Stimulated activated CD8-positive, alpha-beta memory T cell treated with anti-CD3 and anti-CD28 coated beads, Interleukin-7, amount 100 ng/mL, for 1 hour (primary cell): ENCODE measurements at places on chromosomes 3 and 15.

GRCh38 chr3:187112934-187113793 lies 26.1 kb downstream of the RPL39L start:
- DNase-seq: no peak

DNA sequence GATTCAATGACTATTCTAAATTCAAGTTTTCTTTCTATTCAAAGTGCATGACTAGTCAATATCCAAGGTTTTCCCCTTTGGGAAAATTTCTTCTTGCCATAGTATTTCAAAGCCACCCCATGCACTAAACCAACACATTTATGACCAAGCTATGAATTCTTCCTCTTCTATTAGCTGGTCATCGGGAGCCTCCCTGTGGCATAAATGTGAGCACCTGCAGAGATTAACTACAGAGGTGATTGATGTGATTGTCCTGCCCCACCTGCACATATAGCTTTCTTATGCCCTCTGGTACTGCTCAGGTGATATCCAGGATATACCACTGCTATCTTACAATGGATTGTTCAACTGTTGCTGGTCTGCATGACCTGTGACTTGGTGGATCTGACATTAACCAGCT lies 694.9 kb downstream of the ZBBX start:
- no peak for DNase-seq

DNA sequence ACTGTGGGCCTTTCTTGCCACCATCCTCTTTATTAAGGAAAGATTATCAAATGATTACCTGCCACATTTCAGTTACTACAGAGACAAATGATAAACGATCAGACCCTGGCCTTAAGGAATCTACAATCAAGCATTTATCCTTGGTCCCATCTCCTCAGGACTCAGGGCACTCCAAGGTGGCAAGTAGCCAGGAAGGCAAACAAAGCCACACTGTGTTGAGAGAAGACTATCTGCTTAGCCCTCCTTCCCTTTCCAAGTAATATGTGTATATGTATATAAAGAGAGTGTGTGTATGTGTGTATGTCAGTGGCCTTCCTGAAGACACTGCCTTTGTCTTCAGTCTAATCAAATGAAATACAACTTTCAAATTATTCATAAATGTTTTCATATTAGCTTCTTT lies 490.1 kb upstream of the ATP11B start:
- DNase-seq: no peak

- no peak for DNase-seq
Measured at GRCh38 chr3:52176180-52176752, 21.7 kb upstream of the ALAS1 start.

DNA sequence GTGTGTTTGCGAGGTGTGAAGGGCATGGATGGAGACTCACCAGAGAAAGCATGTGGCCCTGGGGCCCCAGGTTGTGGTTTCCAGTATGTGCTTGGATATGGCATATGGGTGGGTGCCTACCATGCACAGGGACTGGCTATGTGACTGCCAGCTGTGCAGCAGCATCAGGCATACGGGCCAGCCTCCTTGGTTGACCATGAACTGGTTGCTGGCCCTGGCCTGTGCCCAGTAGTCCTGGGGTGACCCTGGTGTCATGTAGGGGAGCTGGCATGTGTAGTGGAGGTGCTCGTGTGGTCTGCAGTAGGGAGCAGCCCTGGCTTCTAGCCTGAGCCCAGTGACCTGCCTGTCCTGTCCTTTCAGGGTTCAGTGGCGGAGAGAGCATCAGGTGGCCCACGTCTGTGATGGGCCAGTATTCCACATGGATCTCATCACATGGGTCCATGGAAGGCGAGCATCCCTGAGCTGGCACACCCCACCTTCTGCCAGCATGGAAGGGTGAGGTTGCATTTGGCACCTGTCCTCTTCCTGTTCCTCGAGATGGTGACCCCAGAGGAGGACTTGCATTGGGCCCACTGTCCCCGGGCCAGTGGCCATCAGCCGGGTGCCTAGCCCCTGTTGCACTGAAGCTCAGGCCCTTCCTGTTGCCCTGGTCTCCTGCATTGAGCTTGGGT lies 228.9 kb downstream of the SNRPN start:
- no peak for DNase-seq

DNA sequence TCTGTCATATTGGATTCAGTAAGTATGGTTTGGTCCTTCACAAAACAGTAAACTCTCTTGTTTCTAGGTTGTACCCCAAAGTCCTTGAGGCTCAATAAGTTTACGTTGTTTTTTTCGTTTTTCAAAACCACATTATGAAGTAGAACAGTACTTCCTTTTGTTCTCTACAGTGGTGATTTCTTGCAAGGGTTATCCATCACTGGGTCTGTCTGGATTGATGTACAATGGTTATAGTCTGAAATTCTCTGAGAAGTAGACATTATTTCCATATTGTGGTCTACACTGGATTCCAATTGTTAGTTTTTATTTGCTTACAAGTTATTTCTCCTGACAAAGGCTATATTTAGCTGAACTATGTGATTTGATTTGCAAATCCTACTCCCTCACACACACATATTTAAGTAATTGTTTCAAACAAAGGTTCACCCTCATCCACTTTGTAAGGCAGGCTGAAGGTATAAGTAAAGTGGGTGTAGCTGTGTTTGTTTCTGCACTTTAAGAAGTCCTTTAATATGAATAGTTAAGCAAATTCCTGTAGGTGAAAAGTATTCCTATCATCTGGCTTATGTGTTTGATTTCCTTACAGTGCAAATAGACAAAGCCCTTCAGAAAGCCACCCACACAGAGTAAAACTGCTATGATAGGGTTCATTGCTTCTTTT lies 64.2 kb upstream of the MME start:
- no peak for DNase-seq

DNA sequence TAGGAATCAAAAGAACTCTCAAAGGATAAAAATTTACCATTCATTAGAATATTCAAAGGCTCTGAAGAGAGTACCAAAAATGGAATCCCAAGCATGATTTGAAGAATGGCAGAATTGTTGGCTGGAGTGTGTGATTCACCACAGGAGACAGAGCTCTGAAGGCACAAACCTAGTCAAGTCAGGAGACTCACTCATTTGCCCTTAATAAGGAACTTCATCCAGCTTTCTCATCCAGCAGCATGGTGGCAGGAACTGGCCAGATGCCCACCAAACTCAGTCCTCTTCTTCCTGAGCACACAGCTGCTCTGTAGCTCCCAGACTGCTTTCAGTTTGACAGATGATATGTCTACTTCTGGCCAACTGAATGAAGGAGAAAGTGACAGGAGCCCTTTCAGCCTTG lies 16.5 kb upstream of the HEG1 start:
- no peak for DNase-seq

- no peak for DNase-seq
Measured at GRCh38 chr3:181210275-181210674, 220.7 kb upstream of the DNAJC19 start.

GRCh38 chr3:53595660-53596059 lies 101.2 kb downstream of the CACNA1D start:
- no peak for DNase-seq

- no peak for DNase-seq
Measured at GRCh38 chr15:64532521-64533315, 72.3 kb downstream of the ZNF609 start.

DNA sequence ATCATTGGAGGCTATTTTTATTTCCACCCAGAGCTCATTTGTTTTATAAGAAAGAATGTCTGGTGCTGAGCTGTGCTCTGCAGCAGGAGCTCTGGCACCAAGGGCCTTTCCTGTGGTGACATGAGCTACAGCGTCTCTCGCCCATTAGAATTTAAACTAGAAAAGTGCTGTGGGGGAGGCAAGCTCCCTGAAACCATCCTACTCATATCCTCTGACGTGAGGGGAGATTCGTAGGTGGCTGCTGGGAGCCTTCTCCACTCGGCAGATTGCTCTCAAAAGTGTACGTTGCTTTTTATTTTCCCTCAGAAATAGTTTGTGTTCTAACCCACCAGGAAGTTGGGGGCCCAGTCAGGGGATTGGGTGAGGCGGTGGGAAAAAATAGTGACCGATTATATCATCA lies 76.3 kb upstream of the ARHGEF3 start:
- no peak for DNase-seq

GRCh38 chr15:82045892-82046665 lies at the start of gene MEX3B:
Gene MEX3B (minus strand): TSS chr15:82046018. CDS start chr15:82045705, 313 bp downstream.
- peak; percentile 53 for DNase-seq

DNA sequence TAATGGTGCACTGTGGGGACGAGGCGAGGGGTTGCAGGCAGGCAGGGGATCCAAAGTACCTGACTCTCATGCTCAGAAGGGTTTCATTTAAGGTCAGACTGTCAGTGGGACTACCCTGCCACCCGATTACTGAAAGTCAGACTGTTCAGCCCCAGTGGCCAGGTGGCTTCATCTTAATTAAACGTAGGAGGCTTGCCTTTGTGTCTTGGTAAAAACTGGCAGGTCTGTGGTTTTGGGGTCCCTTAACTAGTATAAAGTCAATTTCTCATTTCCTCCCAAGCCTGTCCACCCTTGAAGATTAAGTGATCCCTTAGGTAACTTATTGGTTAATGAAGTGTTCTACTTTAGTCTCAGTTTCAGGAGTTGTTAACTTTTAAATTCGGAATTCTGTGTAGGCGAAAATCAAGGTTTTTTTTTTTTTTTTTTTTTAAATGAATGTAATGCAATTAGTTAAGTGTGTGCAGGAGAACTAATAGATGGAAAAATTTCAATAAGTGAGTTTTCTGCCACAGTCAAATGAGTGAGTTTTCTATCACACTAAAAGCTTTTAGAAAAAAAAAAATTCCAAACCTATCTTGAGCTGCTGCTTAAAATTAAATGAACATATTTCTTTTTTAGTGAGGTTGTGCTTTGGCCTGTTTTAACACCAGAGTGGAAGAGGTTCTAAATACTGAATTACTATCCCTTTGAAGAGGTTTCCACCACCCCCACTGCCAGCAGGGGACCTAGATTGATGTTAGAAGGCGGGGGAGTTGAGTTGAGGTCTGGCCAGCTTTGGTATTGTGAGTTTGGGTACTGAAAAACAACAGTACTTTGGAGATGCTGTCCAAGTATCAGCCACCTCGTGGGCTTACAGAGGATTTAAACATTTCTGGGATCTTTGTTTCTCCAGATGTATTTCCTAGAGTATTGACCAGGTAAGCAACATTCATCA lies 15.2 kb downstream of the ITPR1 start:
- no peak for DNase-seq

GRCh38 chr15:96340598-96341512 lies 10.4 kb downstream of the NR2F2 start:
- no peak for DNase-seq

DNA sequence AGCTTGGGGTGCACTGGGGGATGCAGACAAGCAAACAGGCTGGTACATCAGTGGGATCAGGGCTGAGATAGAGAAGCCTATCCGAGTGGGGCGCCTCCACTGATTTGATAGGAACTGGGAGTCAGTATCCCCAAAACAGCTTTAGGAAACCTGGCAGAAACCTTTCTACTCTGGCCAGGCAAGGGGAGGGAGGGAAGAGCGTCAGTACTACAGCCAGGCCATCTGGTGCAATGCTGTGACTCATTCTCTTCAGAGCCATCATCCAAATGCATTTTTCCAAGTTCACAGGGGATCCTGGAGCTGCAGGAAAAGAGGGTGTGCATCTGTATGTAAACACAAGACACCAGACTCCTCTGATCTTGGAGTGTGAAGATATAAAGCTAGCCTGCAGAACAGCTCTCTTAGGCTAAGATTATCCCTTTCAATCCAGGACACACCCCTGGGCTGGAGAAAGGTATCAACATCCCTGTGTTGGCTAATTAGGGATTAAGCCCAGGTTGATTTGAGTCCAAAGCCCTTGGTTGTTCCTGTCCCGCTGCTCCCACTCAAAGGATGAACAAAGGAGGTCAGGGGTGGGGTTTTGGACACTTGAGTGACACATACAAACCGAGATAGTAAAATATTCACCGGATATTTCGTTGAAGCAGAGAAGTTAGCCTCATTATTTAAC lies 9.3 kb downstream of the GALNT15 start:
- no peak for DNase-seq

GRCh38 chr3:116961106-116961505 lies 251.5 kb downstream of the TUSC7 start:
- no peak for DNase-seq

DNA sequence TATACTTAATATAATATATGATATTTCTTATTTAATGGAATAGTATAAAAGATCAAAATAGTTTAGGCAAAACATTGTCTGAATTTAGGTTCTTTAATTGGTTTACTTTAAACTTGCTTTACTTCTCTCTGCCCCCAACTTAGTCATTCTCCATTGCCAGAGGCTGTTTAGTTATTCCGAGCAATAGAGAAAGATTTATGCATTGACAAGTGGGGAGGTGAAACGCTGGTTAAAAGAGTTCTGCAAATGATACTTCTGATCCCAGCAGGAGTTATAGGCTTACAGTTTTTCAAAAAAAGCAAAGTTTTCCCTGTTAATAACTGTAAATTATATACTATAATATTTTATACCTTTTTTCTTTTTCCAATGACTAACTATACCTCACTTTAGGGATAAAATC lies 145.4 kb downstream of the EPHA3 start:
- no peak for DNase-seq

GRCh38 chr3:38521391-38521987 lies 25.3 kb downstream of the EXOG start:
- no peak for DNase-seq

DNA sequence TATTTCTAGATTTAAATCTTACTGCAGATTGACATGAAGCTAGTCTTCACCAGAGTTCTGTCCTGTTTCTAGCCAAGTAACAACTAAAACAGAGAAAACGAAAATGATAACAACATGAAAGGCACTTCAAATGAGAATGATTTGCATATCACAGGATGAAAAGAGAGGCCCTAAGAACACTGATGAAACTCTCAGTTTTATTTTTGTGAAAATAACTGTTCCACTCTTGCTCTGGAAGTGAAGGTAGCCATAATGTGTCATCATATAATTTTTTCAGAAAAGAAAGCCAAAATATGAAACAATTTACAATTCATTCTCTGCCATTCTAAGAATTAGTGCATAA lies 274.4 kb downstream of the ADAMTSL3 start:
- no peak for DNase-seq

GRCh38 chr3:9863058-9863772 lies 16.8 kb downstream of the CIDEC start:
- no peak for DNase-seq

DNA sequence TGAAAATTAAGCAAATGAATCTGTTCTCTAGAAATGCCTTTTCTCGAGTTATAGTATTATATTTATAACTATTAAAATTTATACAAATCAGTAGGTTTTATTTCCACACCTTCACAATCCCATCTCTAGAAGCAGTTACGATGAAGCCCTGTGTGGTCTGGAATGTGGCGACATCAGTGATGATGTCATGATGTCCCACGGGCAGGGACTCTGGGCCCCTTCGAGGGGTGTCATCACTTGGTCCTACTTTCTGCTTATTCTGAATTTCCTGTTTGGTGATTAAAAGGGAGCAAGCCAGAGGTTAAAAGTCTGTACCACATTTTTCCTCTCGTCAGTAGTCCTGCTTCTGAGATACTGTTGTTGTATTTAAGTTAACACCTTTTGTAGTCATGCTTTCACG lies 67.4 kb downstream of the PIK3R4 start:
- DNase-seq: no peak

DNA sequence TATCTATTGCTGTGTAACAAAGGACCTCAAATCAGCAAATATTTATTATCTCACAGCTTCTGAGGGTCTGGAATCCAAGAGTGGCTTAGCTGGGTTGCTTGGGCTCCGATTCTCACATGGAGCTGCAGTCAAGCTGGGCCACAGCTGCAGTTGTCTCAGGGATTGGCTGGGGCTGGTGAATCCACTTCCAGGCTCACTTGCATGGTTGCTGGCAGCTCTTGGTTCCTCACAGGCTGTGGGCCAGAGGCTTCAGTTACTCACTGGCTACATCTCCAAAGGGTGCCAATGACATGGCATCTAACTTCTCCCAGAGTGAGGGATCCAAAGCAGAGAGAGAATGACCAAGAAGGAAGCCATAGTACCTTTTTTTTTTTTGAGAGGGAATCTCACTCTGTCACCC lies 13.9 kb upstream of the SYNM start:
- DNase-seq: no peak
